ENCODE measurements at places on chromosomes 7 and 10.

DNA sequence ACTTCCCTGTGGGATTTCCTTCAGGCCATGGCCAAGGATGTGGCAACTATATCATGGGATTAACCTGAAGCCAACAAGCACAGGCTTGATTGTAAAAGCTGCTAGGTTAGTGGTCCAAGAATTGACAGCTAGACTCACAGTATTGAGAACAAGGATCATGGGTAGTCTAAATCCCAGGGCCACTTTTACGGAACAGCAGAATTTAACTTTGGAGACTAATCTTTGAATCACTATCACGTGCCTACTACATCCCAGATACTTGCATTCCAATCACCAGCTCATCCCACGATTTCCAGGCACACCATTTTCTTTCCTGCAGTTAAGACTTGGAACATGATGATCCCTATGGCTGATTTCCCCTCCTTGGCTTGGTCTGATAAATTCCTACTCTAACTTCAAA lies 65.6 kb upstream of the ADO start:
- DNase-seq, result no peak

DNA sequence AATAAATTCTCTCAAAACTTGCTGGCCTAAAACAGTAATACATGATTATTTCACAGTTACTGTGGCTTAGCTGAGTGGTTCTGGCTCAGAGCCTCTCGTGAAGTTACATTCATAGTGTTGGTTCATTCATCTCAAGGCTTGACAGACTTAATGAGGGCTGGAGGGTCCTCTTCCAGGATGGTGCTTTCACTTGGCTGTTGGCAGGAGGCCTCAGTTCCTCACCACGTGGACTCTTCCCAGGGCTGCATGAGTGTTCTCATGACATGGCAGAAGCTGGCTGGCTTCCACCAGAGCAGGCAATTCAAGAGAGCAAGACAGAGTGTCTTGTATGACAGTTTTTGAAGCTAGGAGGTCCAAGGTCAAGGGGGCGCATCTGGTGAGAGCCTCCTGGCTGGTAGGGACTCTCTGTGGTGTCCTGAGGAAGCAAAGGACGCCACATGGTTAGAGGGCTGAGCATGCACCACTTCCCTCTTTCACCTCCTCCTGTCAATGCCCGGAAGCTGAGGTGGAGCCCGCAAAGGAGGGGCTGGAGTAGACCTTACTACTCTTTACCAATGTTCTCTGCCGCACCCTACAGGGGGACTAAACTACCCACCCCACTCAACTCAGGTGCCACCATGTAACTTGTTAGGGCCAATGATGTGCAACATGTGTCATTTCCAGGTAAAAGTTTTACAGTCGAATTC lies 58.2 kb upstream of the YAE1 start:
- DNase-seq, result no peak

DNA sequence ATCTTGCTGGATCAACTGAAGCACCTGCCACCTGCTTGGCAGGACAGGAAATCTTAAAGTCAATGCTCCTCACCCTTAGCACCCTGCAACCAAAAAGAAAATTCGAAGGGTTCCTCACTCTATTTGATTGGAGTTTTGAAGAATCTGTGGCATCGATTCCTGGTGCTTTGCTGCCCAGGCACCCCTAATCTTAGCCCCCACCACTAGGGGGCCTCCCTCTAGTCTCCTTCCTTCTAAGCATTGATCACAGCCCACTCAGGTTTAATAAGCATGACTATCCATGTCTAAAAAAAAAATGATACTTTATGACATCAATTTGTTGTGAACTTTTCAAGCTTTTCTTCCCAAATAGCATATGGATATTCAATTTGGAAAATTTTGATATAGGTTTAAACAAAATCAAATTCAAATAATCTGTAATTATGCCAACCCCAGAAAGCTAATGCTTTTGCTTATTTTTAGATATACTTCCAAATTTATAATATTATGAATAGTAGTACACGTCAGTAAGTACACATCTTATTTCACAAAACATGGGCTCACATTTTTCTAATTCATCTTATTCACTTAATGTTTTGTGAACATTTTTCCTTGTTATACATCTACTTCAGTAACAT lies 45.3 kb downstream of the NRG3 start:
- DNase-seq, result no peak

GRCh38 chr7:125136341-125136740 lies 206.7 kb upstream of the POT1 start:
- no peak for DNase-seq

DNA sequence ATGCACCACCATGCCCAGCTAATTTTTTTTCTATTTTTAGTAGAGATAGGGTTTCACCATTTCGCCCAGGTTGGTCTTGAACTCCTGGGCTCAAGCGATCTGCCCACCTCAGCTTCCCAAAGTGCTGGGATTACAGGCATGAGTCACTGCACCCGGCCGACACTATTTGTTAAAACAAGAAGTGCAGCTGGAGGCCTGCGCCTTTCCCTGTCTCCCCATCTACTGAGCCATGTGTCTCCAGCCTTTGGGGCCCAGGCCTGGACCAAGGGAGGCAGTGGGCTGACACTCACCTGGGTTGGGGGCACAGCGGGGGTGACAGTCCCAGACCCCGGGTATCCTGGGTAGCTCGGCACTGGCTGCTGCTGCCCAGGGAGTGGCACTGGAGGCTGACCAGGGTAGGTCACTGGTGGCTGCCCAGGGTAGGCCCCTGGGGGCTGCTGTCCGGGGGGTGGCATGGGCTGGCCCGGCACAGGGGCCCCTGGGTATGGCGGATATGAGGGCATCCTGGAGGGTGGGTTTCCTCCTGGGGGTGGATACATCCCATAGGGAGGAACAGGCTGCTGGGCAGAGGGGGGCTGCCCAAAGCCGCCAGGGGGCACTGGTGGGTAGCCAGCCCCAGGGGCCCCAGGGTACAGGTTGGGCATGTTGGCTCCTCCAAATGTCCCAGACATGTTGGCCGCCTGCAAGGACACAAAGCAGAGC lies 36.3 kb downstream of the PLAC9 start:
- no peak for DNase-seq

- no peak for DNase-seq
Measured at GRCh38 chr10:91976317-91977051, 52.9 kb downstream of the BTAF1 start.

- DNase-seq, result no peak
Measured at GRCh38 chr7:106493041-106493731, 167.8 kb downstream of the CCDC71L start.

DNA sequence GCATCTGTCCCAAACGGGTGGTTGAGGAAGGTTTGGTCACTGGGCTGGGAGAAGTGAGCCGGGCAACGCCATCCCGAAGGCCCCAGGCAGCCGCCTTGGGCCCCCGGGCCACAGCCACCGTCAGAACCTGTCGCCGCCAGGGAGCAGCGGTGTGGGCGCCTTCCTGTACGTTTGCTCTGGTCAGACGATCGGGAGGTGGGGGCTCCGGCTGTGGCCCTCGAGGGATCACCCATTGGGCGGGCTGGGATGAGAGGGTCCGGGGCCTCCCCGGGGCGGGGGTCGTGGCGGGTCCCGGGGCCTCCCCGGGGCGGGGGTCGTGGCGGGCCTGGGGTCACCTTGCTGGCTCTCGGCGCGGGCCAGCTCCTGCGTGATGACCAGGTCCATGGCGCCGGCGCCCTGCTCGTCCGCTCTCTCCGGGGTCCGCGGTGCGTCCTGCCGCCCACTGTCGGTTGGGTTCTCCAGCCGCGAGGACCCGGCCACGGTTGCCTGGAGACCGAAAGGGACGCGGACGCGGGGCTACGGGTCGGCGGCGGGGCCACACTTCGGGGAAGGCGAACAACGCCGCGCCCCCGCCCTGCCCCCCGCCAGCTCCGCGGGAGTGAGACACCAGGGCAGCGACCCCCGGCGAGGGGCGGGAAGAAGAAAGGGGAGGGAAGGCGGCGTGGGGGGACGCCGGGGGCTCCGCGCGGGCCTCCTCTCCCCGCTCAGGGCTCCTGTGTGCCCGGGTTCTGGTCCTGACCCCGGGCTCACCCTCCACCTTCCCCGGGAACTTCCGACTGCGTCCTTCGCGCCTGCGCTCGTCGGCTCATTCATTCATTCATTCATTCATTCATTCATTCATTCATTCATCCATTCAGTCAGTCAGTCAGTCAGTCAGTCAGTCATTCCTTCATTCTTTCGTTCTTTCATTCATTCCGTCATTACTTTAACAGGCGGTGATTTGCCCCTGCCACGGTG lies at the start of gene CFAP46:
CFAP46 (minus strand) TSS at position 470 of the 957 bp plus-strand sequence; CDS start at position 384, 86 bp downstream.
- no peak for DNase-seq

- no peak for DNase-seq
Measured at GRCh38 chr7:118060692-118061091, 123.3 kb upstream of the LSM8 start.

- DNase-seq, result no peak
Measured at GRCh38 chr10:113000876-113001598, 51.0 kb downstream of the TCF7L2 start.

- no peak for DNase-seq
Measured at GRCh38 chr7:111059833-111060232, 31.1 kb upstream of the LRRN3 start.

DNA sequence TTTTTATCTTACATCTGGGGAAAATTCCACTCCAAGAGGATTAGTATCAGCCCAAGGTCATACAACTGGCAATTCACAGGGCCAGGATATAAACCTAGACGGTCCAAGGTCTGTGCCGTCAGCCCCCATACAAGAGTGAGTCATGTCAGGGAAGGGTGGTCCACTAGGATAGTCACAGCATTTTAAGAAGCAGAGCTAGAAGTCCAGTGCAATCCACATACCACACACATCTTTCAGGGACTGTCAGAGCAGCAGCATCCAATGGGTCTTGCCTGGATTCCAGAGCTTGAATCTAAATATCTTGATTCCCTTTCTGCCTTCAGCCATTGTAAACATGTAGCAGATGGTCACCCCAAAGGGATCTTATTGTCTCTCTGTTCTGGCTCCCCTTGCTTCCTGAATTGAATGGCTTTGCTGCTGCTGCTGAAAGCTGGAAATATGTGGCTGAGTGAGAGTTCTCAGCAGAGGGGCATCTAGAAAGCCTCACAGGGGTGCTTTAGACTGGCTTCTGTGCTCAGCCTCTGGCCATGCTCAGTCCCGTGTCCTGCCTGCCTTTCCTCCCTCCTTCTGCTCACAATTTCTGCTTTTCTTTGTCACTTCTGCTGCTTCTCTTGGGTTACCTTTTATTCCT lies 9.9 kb upstream of the OR6V1 start:
- DNase-seq, result no peak

GRCh38 chr10:24701447-24701846 lies 22.2 kb downstream of the ARHGAP21 start:
- DNase-seq, result no peak

GRCh38 chr10:53230651-53231050 lies 458.1 kb upstream of the MBL2 start:
- no peak for DNase-seq

GRCh38 chr7:32936689-32937088 lies 20.6 kb upstream of the FKBP9 start:
- no peak for DNase-seq

DNA sequence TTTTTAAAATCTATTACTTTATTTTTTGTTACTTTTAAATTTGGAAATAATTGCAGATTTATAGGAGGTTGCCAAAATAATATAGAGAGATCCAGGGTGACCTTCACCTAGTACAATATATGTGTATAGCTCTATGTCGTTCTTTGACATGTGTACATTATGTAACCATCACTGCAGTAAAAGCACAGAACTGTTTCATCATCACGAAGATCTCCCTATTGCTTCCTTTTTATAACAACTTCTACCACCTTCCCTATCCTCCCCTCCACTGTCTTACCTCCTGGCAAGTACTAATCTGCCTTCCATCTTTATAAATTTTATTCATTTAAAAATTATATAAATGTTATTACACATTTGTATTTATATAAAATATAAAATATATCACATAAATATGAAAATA lies 251.0 kb downstream of the AUTS2 start:
- DNase-seq, result no peak

DNA sequence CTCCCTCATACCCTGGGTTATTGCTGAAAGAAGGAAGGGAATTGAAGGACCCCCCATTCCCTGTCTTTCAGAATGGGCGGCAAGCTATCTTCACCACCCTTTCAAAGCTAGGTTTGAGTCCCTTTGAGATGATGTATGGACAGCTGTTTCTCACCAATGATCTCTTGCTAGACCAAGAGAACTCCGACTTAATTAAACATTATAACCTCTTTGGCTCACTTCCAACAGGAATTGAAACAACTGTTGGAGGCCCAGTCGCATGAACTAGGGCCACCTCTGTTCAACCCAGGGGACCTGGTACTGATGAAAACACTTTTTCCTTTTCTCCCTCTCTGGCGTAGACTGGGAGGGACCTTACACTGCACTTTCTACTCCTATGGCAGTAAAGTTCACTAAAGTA lies 110.6 kb downstream of the ITGB8 start:
- DNase-seq, result no peak
